KBM-7 (cell line): ENCODE measurements at places on chromosomes 16 and 17.
A peak's percentile ranks its signal among the peaks of the same experiment; 100 is the strongest.

DNA sequence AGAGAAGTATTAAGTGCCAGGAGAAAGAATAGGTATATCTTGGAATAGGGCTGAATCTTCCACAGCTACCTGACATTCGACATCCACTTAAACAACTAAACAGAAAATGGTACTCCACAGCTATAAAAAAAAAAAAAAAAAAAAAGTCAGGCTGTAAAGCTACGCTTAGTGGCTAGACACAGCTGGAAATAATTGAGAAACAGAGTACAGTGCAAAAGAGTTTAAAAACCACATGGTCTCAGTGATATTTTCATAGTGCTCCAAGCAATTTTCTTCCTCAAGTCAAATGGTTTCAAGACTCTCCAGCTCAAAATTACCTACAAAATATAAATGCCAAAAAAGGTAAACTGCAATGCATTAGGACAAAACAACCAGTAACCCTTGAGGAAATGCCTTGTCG is 607.1 kb downstream of the KCNJ2 start:
- DNase-seq: no peak

DNA sequence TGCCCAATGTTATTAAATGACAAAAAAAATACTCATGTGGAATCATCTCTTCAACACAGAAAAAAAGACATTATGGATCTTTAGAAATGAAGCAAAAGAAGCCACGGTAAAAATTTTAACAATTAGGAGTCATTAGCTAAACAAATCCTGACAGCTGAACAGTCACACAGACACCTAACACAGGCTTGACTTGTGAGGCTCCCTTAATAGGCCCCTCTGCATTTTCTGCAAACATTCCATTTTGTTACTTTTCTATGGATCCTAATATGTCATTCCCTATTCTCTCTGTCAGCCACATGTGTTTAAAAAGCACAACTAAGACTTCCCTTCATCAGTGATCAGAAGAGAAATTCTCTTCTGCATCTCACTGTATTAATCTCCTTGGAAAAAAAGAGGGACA is 1331.5 kb downstream of the CDH8 start:
- no peak for DNase-seq

DNA sequence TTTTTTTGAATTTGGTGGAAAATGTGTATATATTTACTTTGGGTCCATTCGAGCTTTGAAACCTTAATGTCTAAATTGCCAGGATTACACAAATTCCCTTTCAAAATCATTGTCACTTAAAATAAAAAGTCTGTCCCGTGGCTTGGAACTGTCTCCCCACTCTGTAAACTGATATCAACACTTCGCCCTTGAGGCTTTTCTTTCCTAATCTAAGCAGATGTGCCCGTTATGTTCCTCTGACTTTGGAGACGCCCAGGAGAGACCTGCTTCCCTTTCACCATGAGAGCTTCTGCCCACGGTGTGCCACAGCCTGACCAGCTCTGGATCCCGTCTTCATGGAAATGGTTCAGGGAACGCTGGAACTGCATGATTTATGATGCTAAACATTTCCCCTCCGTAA is 151.3 kb downstream of the C16orf95 start:
- DNase-seq: no peak

GRCh38 chr17:49370971-49371834 is 9.2 kb upstream of the ZNF652 start:
- no peak for DNase-seq

DNA sequence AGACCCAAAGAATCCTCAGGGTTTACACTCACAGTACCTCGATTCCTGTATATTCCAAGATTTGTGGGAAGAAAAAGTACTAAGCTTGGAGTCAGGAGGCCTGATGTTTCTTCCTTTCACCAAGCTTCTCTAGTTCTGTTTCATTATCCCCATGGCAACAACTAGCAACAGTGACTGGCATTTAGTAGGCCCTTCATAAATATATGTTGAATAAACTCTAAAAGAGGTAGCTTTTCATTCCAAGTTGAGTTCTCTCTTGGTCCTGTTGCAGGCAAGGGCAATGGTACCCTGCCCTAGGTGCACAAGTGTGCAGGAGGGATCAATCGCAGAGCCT is 527 bp upstream of the UBE2Z start:
- no peak for DNase-seq

GRCh38 chr17:79252886-79253285 is 178.3 kb downstream of the ENGASE start:
- DNase-seq: no peak

DNA sequence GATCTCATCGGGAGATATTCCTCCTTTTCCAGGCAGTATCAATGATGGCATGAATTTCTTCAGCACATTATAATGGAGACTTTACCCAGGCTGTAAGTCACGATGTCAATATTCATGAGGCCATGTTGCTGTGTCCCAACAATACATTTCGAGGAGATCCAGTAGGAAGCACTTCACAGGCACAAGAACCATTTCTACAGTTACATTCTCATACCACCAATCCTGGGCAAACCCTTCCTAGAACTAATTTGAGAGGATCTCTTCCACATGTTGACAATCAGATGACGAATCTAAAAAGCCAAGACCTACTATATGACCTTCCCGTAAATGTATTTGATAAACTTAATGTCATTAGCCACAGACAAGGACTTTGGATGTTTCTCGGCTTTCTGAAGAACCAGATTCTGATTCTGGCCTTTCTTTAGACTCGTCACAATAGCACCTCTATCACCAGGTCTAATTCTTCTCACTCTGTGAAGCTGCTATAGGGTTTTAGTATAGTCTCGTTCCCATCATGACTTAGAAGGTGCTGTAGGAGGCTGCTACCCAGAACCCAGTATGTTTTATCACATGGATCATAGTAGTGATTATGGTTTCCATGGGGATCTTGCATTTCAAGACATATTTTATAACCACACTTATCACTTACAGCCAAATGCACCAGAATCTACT is 40.2 kb downstream of the C16orf87 start:
- no peak for DNase-seq

GRCh38 chr16:29736112-29736511 is 9.7 kb downstream of the C16orf54 start:
- no peak for DNase-seq

GRCh38 chr16:70738083-70738977 is 52.5 kb upstream of the MTSS2 start:
- DNase-seq: peak; percentile 57

GRCh38 chr17:48483471-48484131 is 47.2 kb downstream of the HOXB1 start:
- DNase-seq: peak; percentile 98

DNA sequence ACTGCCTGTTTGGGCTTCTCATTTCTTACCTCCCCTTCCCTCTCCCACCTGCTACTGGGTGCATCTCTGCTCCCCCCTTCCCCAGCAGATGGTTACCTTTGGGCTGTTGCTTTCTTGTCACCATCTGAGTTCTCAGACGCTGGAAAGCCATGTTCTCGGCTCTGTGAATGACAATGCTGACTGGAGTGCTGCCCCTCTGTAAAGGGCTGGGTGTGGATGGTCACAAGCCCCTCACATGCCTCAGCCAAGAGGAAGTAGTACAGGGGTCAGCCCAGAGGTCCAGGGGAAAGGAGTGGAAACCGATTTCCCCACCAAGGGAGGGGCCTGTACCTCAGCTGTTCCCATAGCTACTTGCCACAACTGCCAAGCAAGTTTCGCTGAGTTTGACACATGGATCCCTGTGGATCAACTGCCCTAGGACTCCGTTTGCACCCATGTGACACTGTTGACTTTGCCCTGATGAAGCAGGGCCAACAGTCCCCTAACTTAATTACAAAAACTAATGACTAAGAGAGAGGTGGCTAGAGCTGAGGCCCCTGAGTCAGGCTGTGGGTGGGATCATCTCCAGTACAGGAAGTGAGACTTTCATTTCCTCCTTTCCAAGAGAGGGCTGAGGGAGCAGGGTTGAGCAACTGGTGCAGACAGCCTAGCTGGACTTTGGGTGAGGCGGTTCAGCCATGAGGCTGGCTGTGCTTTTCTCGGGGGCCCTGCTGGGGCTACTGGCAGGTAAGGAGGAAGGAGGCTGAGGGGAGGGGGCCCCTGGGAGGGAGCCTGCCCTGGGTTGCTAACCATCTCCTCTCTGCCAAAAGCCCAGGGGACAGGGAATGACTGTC is at the start of gene CD68:
TSS of gene CD68 (plus strand) at position 638 of the 833 bp plus-strand sequence. CDS start at position 678, 40 bp downstream.
- DNase-seq: peak; percentile 93

DNA sequence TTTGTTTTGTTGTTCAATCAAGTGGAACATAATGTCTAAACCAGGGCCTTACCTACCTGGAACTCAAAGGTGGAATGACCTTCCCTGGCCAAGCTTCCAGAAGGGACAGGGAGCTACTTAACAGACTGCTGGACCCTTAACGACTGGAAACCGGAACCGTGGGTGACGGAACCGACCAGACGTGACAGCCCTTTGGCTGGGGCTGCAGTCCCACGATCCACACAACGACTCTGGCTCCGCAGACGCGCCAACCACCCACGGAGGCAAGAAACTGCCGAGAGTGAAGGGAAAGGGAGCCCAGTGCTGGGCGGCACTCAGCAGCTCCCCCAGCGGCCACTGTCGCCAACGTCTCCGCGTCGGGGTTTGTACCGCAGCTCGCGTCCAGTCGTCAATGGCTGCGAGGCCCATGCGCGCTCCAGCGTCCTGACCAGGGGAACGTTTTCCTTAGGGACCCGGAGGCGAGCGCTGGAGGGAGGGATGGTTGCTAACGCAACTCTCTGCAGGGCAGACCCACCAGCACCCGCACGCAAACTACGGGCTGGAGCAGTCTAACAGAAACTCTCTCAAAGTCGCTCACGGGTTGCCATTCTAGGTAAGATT is 5.5 kb upstream of the KIF22 start:
- no peak for DNase-seq

GRCh38 chr17:59853168-59853918 is 39.4 kb downstream of the TUBD1 start:
- no peak for DNase-seq

DNA sequence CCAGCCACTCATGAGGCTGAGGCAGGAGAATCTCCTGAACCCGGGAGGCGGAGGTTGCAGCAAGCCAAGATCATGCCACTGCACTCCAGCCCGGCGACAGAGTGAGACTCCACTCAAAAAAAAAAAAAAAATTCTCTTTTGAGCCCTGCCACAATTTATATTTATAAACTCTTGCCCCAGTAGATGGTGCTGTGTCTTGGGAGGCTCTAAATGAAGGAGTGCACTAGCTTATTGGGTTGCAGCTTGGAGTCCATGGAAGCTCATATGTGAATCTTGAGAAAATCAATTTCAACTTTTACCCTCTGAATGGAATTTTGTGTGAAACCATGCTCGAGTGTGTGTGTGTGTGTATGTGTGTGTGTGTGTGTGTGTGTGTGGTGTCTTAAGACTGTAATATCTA is 420.1 kb downstream of the HS3ST4 start:
- no peak for DNase-seq

- peak; percentile 76 for DNase-seq
These were observed 43.8 kb downstream of the DNAJA2 start for GRCh38 chr16:46929378-46930332.

- no peak for DNase-seq
These were observed 7.4 kb upstream of the CIAO3 start for GRCh38 chr16:747978-748746.

- DNase-seq: no peak
These were observed 1.8 kb upstream of the FLOT2 start for GRCh38 chr17:28899212-28899815.

- DNase-seq: no peak
These were observed 9.3 kb downstream of the PGAP3 start for GRCh38 chr17:39678340-39679116.
